ENCODE measurements at places on chromosomes 6 and 20.
A peak's percentile ranks its signal among the peaks of the same experiment; 100 is the strongest.

DNA sequence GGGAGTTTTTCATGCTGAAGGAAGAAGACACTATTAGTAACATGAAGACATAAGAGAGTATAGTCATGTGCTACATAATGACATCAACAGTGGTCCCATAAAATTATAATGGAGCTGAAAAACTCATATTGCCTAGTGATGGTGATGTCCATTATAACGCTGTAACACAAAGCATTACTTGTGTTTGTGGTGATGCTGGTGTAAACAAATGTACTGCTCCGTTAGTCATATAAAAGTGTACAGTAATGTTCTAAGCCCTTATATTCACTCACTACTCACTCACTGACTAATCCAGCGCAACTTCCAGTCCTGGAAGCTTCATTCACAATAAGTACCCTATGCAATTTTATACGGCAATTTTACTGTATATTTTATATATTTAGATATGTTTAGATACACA lies 26.8 kb upstream of the ASF1A start:
- no peak for DNase-seq

GRCh38 chr6:14452567-14453527 lies 335.3 kb downstream of the CD83 start:
- DNase-seq, result no peak

GRCh38 chr20:18831830-18832499 lies 18.4 kb downstream of the SCP2D1 start:
- DNase-seq, result no peak

GRCh38 chr20:32155017-32155981 lies 45.8 kb downstream of the TM9SF4 start:
- peak; percentile 37 for DNase-seq

DNA sequence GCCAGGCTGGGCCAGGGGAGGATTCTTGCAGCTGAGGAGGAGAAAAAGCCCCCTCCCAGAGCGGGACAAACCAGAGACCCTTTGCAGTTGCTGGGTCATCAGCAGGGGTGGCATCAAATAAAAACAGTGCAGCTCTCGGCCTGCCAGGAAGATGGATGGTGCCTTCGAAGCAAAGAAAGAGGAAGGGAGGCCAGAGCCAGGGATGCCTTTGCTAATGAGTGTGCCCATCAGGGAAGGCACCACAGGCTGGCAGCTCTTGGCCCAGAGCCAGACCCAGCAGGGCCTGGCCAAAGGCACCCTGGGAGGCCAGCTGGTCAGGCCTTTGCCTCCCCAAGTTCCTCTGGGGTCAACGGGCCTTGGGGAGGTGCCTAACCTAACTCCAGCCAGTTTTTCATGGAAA lies 26.3 kb upstream of the ZNF318 start:
- peak; percentile 22 for DNase-seq

DNA sequence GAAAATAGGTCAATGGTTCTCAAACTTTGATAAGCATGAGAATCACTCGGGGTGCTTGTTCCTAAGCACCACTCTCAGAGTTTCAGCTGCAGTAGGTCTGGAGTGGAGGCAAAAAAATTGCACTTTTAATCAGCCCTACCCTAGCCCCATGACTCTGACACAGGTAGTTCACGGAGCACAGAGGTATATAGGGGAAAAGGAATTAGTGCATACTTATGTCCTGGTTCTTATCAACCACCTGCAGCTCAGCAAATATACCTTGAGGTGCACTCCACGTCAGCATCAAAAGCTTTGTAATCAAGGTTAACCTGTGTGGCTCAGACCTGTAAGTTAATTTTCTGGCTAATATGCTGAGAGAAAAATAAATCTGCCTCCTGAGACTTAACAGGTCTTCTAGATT lies 138.8 kb upstream of the HMGN3 start:
- DNase-seq, result peak; percentile 29

DNA sequence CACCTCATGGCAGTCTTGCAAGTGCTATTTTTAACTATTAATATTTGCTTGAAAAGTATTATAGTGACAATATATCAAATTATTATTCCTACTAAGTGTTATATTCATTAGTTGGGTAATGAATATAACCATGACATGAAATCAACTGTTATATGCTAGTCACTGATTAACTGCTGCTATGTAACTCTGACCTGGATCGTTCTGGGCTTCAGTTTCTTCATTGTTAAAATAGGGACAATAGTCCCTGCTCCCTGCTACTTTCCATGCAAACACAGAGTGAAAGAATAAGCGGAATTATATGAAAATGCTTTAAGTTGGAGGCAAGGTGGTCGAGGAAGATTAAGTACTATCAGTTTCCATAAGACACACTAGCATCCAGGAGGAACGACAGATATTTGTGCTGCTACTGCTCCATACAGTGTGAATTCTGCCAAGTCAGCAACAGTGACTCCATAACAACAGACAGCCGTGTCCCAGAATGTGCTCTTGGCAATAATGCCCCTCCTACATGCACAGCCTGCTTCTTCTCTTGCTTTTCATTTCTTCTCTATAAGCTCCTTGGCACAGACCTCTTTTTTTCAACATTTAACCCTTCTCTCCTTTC lies 107.2 kb downstream of the CHD6 start:
- no peak for DNase-seq

DNA sequence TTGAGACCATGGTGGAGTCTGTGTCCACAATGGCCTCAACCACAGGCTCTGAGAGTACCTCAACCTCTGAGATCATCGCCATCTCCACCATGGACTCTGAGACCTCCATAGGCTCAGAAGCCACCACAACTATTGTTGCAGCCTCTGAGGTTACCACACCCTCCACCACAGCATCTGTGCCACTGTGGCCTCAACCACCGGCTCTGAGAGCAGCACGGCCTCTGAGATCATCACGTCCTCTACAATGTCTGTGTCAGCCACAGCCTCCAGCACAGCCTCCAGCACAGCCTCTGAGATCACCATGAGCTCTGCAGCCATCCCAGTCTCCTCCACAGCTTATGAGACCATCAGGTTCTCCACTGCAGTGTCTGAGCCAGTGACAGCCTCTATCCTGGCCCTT lies 19.4 kb upstream of the MUC21 start:
- no peak for DNase-seq

DNA sequence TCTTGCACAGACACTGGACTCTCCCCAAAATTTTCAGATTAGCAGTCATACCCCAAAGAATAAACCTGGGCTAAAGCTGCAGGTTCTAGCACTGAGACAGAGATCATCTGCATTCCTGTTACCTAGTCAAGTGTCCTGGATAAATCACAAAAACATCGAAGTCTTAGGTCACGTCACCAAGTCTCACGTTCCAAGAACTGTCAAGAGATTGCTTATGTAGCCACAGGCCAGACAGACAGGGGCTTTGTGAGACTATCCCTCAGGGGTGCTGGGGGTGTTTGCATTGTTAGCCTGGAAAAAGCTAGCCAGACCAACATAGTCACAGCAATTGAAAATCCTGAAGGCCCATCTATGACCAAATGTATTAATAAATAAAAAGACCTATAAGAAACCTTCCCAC lies 243.1 kb upstream of the PREP start:
- no peak for DNase-seq

DNA sequence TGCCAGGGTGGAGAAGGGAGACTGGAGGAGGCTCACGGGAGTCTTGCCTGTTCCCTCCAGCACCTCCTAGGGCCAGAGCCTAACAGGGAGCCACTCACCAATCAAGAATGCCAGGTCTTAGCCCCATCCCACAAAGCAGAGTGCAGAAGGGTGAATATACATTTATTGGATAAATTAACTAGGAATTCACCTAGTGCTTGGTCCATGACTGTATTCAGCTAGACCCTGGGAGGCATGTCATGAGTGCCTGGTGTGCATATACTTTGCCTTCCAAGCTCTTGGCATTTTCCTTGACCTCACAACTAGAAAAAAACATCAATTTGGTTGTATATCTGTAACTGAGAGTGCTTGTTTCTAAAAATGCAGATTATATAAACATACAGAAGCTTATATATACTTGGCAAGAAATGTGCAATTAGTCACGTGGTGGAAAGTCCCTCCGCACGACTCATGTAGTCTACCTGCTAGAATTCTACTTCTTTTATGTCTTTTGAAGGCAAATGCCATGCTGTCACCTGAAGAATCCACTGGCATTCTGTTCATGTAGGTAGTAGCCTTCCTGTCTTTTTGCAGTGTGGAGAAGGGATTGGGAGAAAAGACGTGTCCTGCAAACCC lies 991.0 kb downstream of the KIF16B start:
- no peak for DNase-seq

DNA sequence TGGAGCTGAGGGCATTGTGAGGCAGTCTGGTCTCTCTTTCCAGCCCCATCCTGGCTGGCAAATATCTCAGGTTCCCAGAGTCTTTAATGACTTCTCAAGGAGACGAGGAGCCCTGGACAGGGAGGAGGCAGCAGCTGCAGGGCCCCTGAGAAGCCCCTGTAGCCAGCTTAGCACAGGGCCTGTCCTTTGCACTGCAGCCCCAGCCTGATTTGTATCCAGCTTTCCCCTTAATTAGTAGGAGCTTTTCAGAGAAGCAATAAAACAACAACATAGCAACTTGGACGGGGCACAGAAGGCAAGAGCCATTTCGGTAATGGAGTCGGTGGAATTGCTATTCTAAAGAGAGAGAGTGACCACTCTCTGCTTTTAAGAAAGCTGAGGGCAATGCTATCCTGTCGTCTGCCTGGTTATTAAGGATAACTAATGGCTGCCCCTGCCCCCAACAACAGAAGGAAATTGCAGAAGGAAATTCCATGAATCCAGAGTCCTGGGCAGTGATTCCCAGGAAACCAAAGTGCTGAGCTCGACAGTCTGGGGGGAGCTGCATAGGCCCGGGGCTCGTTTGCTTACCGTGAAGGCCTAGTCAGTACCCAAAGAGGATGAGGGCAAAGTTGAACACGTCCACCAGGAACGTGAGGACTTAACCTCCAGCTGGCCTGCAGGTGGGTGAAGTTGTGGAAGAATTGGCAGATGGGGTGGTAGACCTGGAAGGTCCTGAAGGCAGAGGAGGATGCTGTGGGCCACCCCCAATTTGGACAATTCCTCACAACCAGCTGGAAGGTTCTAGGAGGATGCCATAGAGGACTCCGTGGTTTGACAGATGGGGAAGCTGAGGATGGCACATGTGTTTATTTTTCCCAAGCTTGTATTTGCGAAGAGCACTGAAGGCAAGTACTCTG lies 50.3 kb downstream of the NPEPL1 start:
- DNase-seq, result no peak

GRCh38 chr6:116035616-116036015 lies 25.1 kb downstream of the FRK start:
- DNase-seq, result no peak

- DNase-seq, result no peak
Observed at GRCh38 chr6:124142852-124143251, 339.2 kb downstream of the NKAIN2 start.

DNA sequence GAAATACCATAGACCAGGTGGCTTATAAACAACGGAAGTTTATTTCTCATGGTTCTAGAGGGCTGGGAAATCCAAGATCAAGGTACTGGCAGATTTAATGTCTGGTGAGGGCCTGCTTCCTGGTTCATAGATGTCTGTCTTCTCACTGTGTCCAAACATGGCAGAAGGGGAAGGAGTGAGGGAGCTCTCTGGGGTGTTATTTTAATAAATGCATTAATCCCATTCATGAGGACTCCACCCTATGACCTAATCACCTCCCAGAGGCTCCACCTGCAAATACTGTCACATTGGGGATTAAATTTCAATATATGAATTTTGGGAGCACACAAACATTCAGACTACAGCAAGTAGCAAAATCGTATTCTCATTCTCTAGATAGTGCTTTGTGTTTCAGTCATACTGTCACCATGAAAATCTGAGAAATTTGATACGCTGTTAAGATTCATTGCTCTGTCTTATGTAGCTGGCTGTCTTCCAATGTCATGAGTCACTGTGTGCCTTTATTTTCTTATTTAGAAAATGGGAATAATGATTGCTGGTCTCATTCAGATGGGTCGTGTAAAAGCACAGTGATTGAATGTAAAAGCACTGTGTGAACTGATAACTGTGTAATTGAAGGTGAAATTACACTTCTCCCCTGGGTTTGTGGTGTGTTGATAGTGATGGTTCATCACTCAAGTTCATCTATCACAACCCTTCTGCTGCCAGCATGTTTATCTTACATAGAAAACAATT lies 8.9 kb upstream of the ERVFRD-1 start:
- no peak for DNase-seq

GRCh38 chr6:14016935-14017625 lies 92.3 kb downstream of the RNF182 start:
- DNase-seq, result no peak

GRCh38 chr6:139126255-139126654 lies 8.6 kb upstream of the HECA start:
- no peak for DNase-seq

DNA sequence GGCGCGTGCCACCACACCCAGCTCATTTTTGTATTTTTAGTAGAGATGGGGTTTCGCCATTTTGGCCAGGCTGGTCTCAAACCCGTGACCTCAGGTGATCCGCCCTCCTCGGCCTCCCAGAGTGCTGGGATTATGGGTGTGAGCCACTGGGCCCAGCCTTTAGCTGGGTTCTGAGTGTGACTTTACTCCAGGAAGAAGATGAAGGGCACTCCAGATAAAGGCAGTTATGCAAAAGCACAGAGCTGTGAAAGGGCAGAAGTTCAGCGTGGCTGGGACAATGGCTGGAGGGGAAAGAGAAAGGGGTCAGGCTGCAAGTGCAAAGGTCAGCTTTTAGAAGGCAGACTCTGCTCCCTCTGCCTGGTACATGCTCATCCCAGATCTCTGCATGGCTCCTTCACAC lies 39.7 kb downstream of the MAP3K5 start:
- no peak for DNase-seq

DNA sequence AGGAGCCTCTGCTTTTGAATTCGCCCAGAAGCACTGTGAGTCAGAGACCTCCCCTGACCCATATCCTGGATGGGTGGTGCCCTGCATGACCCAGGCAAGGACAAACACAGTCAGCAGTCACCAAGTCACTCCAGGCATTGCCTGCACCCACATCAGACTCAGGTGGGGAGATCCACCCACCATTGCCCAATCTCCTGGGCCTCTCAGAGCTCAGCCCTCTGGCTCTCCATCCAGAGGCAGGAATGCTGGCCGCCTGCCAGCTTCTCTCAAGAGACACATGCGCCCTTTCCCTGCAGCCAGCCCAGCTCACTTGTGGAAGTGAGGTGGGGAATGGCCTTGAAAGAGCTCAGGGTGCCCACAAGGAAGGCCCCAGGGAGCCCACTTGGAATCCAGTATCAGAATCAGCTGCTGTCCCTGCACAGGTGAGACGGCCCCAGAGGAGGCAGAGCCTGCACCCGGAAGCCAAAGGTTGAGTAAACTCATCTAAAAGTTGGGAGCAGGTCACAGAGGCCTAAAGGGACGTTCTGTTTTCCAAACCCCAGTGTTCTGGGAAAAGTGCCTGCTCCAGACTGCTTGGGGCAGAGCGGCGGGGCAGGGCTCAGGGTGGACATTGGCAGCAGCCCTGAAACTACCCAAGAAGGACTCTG lies 129.8 kb downstream of the PREX1 start:
- DNase-seq, result peak; percentile 90

- no peak for DNase-seq
Observed at GRCh38 chr20:4018023-4018748, 2.8 kb upstream of the RNF24 start.

- DNase-seq, result no peak
Observed at GRCh38 chr6:160678230-160678629, 14.2 kb upstream of the LPA start.
